ENCODE measurements at places on chromosomes 3 and 15.

DNA sequence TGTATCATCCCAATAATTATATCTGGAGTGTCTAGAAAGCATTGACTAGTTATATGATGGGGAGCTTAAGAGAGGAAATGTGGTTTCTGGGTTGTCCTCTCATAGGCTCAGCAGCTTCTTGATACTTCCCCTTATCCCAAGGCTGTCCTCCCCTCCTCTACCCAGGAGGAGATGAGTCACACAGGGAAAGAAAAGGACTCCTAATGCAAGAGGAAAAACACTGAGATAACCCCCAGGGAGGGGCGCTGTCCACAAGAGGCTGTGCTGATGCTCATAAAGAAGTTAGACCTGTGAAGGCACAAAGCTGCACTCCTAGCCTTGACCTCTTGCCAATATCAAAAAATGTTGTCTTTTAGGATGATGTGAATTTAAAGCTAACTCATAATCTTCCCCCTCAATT is 28.8 kb upstream of the GYG1 start:
- DNase-seq, result no peak

DNA sequence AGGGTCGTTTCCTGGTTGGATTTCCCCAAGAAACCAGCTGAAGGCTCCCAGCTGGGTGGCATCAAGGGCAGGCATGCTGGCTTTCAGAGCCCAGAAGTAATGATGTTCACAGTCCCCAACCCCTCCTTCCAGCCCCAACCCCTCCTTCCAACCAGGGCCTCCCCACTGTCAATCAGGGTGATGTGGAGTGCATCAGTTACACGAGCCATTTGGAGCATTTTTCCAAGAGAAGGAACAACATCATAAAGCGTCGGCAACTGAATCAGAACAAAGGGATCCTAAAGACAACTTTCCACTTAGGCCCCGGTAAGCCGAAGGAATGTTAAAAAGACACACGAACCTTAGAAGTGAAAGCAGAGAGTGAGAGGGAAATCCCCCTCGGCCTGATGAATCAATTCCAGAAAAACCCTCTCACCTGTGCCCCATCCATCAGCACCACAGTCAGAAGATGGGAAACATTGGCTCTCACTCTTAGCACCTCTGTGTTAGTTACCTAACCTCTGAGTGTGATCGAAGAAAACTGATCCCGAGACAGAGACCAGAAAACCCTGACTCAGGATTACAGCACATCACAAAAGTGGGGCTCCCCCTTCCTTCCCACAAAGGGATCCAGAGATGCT is 101.2 kb upstream of the WNT5A start:
- no peak for DNase-seq

DNA sequence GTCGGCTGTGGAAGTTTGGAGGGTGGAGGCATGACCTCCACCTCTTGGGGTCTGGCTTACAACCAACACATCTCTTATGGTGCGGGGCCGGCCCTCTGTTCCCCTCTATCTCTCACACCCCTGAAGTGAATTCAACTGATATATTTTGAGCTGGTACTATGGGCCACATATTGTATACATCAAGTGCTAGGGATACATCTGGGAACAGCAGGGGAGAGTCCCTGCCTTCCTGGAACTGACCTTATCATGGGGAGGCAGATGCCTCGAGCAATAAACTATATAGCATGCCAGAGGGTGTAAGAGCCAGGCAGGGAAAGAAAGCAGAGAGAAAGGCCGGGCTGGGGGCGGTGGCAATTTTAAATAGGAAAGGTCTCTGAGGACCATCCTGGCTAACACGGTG is 60.4 kb upstream of the TRPM1 start:
- no peak for DNase-seq

GRCh38 chr3:64945171-64945729 is 257.4 kb upstream of the ADAMTS9 start:
- DNase-seq, result peak; percentile 91

GRCh38 chr15:50256188-50257041 is 9.1 kb downstream of the HDC start:
- DNase-seq, result no peak

DNA sequence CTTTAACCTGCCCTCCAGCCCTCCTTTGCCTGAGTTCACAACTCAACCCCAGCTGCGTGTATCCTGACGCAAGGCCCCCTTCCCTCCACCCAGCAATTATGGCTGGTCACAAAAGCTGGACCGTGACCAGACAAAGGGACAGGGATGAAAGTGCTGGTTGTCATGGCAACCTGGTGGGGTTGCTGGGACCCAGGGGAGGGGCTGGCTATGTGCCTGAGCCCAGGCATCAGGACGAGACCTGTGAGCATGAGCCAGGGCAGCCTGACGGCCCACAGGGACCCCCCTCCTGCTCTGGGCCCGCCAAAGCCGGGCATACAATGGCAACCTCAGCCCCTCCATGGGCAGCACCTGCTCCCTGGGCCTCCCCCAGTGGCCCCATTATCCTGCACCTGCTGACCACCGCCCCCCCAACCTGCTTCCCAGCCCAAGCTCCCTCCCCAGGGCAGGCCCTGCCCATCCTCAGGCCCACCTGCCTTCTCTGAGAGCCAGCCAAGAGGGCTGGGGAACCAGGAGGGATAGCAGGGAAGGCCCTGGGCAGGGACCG is 4.5 kb upstream of the DNAH1 start:
- DNase-seq, result peak; percentile 41

DNA sequence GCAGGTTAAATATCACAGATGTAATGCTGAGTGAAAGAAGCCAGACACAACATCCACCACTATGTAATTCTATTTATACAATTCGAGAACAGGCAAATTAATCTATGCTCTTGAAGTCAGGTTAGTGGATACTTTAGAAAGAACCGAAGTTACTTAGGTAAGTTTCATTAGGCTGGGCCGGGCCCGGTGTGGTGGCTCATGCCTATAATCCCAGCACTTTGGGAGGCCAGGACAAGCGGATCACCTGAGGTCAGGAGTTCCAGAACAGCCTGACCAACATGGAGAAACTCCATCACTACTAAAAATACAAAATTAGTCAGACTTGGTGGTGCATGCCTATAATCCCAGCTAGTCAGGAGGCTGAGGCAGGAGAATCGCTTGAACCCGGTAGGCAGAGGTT is 1105.7 kb downstream of the NSUN3 start:
- DNase-seq, result no peak

DNA sequence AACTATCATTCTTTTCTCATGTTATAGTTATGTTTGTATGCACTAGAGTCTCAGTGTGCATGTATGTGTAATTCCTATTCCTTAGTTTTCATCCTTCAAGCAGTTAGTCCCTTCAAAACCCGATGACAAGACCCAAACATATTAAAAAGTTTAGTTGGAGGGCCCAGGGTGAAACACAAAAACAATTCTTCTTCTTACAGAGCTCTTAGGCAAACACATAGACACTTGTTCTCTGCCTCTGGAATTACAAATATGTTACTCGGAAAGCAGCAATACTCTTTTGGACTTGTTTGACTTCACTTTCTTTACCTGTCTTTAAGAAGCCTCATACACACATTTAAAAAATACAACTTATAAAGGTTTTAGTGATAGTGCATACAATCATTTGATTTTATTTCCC is 763 bp upstream of the CNTN6 start:
- DNase-seq, result no peak

GRCh38 chr15:85760049-85760448 is 34.7 kb downstream of the KLHL25 start:
- DNase-seq, result no peak

GRCh38 chr3:12663401-12663935 is 449 bp downstream of the RAF1 start:
- DNase-seq, result no peak

- DNase-seq, result no peak
Measured at GRCh38 chr3:134603480-134603879, 47.3 kb downstream of the KY start.
